ENCODE measurements at places on chromosomes 2 and 18.

- no peak for DNase-seq
Observed at GRCh38 chr2:72326759-72327158, 179.1 kb upstream of the CYP26B1 start.

DNA sequence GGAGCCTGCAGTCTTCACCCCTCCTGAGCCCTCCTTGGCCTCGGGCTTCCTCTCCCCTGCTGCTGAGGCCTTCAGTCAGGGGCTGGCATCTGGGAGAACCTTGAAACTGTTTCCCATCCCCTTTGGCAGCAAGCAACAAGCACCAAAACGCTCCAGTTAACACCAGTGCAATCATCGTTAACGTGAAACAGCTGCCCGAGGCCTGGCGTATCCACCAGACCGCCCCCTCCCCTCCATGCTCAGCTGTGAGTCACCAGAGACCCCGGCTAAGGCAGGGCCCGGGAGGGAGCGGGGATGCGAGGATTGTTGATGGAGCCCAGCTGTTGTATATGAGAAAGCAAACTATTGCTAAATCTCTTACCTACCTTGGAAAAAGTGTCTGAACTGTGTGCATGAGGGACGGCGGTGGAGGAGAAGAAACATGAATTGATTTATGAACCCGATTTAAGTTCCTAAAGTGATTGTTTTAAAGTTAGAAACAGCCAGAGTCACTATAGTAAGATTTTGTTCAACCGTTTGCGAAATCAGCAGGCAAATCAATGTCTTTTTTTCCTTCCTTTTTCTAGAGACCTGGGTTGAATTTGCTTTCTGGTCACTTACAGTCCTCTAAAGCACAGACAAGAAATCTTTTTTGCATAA is 5.2 kb downstream of the ZFP36L2 start:
- DNase-seq = peak; percentile 66

DNA sequence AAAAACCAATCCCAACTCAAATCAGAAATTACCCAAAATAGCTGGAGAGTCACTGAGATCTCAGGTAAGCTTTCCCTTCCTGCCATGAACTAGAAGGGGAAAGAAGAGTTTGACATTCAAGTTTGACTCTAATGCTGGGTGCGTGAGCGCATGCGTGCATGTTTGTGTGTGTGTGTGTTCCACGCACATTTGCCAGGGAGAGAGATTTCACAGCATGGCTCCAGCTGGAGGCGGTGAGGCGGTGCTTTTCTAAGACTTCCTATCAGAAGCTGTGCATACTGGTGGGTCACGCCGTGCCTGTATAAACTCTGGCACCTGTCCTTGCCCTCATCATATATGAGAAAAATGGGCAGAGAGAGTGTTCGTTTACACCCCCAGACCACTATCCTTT is 116.2 kb downstream of the MSH2 start:
- DNase-seq = no peak

- peak; percentile 72 for DNase-seq
Observed at GRCh38 chr2:74835831-74836674, 2.1 kb downstream of the HK2 start.

GRCh38 chr2:108106731-108107130 is 120.4 kb downstream of the SLC5A7 start:
- DNase-seq = no peak

GRCh38 chr2:104849101-104849500 is 4.8 kb upstream of the POU3F3 start:
- DNase-seq = no peak

DNA sequence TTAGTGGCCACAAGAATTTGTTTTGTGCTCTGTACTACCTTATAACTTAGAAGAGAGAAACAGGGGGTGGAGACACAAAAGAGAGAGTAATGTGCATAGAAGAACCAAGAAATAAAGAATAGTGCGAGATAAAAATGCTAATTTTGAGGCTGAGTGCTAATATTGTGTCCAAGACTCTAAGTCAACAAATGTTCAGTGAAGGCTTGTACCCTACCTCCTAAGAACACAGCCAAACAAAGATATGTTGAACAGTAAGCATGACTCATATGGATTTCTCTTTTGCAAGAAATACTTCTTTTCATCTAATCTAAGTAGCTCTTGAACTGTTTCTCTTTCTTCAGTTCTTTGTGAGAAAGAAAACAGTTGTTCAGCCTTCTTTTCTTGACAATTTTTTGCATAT is 45.2 kb downstream of the GAREM1 start:
- no peak for DNase-seq

GRCh38 chr2:89850881-89851582 is 1159.6 kb downstream of the RPIA start:
- no peak for DNase-seq

DNA sequence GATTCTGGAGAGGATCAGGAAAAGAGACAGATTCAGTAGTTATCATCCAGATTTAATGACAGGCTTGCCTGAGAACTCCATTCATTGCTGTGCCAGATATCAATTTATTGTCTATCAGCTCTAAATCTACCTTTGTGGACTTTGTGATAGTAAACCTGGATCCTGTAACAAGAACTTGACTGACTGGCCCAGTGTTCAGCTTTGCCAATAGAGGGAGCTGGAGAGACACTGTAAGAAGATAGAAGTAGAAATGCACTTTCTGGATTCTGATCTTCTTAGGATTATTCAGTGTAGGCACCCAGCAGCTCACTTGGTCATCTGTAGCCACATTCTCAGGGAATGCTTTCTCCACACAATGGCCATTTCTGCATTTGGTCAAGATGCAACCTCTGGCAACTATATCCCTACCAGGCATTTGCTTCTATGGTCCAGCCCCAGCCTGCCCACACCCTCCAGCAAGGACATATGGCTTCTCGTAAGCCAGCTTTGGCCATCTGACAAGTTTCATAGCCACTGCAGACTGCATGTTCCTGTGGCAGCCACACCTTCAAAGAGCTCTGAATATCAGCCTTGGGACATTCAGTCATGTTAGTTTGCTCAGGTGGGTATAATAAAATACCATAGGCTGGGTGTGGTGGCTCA is 6.1 kb upstream of the SERPINB8 start:
- DNase-seq = peak; percentile 23

GRCh38 chr2:121837591-121837990 is 82.1 kb downstream of the TSN start:
- DNase-seq = no peak

DNA sequence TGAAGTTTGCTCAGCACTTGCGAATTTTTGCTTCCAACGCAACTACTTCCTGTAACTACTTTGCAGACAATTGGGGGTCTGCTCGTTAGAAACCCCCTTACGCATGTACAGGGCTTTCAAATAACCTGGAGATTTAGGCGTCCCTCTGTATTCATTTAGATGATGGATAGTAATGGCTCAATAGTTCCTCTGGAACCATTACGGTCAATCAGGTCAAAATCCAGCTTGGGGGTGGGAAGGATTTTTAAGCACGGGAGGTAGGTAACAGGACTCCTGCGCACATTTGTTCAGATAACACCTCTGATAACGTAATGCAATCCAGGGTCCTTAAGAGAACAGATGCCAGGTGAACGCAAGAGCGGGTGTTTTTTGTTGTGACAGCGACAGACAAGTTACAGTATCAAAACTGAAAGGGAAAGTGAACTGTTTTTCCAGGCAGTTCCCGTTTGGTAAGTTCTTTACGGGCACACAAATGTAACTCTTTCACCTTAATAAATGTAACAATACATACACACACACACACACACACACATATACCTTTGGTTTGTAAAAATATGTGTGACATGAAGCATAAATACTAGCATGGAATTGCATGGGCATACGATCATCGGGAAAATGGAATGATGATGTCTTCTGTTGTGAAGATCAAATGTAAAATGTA is 3.8 kb upstream of the OSR1 start:
- DNase-seq = no peak

DNA sequence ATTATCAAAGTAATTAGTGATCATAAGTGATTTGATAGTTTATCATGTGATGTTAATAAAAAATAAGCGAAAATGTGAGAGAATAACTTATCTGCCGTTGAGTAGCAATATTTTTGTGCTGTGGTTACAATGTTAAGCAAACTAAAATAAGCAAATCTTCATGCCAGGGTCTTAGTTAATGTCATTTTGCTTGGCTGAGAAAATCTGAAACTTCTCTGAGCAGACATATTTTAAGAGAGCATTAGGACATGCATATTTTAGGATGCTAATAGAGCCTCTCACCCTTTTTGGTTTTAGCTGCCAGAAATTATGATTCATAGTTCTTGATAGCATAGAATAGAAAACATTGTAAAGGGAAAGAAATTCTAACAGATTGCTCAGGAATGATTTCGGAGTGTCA is 233.5 kb upstream of the ZEB2 start:
- no peak for DNase-seq

DNA sequence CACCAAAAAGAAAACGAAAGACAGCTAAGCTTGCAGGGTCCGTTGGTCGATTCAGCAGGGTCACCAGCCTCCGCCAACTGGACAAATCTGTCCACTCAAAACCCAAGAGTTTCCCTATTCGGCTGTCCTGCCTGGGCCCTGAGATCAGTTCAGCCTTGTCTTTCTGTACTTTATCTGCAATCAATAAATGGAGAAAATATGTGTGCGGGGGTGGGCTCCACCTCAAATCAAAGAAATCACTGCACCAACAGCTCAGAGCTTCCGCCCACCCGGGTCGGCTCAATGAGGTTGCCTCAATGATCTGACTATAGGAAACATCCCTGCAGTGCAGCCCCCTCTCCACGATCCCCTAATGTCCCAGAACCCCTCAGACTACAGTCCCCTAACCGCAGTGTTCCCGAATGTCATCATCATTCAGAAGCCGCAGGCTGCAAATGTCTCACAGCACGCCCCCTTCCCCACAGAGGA is 447 bp downstream of the GGCX start:
- no peak for DNase-seq

- no peak for DNase-seq
Observed at GRCh38 chr18:23824669-23825068, 135.4 kb downstream of the LAMA3 start.

- DNase-seq = no peak
Observed at GRCh38 chr2:174007010-174007409, 41.8 kb upstream of the SP3 start.

GRCh38 chr2:34547340-34547739 is 948.2 kb upstream of the FAM98A start:
- DNase-seq = peak; percentile 12

- no peak for DNase-seq
Observed at GRCh38 chr18:74799542-74799941, 201.9 kb downstream of the ZNF407 start.

DNA sequence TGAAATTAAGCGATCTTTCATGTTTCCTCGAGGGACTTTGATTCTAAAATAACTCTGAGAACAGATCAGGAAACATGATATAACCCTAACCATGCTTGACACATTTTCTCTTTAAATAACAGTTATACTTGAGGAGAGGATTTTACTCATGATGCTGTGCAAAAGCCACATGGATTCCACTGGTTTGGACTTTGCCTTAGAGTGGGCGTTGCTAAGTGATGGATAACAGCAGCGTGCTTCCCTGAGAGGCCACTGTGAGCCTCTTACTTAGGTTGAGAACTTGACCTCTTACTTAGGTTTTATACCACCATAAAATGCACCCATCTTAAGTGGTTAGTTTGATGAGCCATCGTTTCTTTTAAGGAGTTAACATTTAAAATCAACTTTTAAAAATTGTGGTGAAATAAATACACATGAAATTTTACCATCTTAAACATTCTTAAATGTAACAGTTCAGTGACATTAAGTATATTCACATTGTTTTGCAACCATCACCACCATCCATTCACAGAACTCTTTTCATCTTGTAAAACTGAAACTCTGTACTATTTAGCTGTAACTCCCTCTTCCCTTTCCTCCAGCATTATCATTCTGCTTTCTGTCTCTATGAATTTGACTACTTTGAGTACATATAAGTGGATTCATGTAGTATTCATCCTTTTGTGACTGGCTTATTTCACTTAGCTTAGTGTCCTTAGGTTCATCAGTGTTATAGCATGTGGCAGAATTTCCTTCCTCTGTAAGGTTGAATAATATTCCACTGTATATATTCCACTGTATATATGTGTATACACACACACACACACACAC is 22.6 kb downstream of the ANXA4 start:
- no peak for DNase-seq

GRCh38 chr2:74927621-74928020 is 30.8 kb upstream of the POLE4 start:
- DNase-seq = no peak

DNA sequence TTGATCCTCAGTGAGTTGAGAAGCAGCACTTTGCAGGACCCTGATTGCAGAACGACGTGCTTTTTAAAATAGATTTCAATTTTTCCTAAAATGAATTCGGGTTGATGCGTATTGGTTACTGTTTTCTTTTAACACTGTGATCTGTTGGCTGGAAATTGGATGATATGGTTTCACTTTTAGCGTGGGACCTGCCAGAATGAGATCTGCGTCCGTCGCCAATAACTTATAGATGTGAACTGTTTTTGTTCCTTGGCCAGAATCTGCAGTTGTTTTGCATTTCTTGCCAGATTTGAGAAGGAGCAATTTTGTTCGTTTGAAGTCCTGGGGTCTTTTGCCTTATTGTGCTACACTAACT is 703 bp downstream of the UGGT1 start:
- DNase-seq = no peak

DNA sequence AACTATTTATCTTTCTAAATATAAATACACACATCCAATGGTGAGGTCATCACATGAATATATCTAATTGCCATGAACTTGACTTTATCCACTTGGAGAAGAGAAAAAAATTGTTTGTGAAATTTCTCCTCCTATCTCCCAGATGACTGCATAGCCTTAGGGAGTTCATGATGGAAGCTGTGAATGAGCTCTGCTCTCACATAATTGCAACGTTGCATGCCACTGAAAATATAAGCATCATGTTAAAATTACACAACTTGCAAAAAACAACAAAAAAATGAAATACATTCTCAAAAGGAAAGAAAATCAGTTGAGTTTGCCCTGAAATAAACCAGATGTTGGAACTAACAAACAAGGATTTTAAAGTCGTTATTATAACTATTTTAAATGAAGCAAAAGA is 50.6 kb upstream of the OSR1 start:
- no peak for DNase-seq

DNA sequence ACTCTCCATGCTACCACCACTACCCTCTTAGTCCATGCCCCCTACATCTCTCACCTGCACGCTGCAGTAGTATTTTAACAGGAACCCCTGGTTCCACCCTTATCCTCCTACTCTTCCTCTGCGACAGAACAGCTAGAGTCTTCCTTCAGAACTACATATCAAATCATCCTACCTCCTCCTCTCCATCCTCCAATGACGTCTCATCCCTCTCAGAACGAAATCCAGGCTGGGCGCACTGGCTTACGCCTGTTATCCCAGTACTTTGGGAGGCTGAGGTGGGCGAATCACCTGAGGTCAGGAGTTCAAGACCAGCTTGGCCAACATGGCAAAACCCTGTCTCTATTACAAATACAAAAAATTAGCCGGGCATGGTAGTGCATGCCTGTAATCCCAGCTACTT is 10.3 kb upstream of the KIF3C start:
- no peak for DNase-seq

Data from DMS 273 treated with DMSO at 0.1 percent for 48 hours (cell line).